RWPE2 (cell line): ENCODE measurements at places on chromosomes 3 and 15.

- DNase-seq: no peak
These were observed 7.8 kb upstream of the ISLR2 start for GRCh38 chr15:74122403-74123130.

- no peak for DNase-seq
These were observed 169.4 kb downstream of the LRTM1 start for GRCh38 chr3:54758461-54758860.

- no peak for DNase-seq
These were observed 63.6 kb downstream of the LINGO1 start for GRCh38 chr15:77568973-77569728.

GRCh38 chr15:71755092-71755970 lies 55.0 kb upstream of the NR2E3 start:
- DNase-seq: no peak

DNA sequence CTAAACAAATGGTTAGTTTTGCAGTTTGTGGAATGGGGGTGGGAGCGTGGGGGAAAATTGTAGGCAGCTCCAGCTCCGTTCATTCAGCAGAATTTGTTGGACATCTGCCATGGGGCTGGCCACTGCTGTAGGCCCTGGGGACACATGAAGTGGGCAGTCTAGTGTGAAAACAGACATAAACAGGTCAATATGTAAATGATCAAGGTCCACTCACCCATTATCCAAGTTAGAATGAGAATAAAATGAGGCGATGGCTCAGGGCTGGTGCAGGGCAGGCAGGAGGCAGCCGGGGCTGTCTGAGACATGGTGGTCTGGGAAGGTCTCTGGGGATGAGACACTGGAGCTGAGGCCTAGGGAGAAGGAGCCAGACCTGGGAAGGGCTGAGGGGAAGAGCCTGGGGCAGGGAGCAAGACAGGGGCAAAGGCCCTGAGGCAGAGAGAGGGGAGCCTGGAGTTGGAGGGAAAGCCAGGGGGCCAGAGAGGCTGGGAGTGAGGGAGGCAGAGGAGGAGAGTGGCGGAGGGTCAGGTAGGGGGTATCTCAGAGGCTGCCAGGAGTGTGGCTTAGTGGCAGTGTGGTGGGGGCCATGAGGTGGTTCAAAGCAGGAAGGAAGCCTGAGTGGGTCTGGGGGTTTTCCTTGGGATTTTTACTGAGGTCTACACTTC lies 6.2 kb upstream of the SLC6A6 start:
- no peak for DNase-seq

DNA sequence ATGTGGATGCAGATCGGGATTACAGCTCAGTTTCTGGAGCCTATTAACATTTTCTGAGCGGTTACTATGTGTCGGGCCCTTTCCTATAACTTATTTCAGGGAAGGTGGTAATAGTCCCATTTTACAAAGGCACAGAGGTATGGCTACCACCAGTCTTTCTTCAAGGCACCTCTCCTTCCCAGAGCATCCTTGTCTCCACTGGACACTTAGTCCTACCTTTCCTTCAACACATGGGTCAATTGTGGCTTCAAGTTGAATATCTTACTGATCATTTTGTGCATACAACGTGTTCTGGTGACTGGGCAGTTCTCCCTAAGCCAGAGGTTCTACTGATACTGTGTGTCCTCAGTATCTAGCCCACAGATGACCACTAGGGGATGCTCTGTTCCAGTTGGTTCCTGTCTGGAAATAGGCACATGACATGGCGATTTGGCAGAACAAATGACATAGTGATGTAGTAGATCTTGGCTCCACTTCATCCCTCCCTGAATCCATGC lies 60.7 kb upstream of the CMTM8 start:
- no peak for DNase-seq

DNA sequence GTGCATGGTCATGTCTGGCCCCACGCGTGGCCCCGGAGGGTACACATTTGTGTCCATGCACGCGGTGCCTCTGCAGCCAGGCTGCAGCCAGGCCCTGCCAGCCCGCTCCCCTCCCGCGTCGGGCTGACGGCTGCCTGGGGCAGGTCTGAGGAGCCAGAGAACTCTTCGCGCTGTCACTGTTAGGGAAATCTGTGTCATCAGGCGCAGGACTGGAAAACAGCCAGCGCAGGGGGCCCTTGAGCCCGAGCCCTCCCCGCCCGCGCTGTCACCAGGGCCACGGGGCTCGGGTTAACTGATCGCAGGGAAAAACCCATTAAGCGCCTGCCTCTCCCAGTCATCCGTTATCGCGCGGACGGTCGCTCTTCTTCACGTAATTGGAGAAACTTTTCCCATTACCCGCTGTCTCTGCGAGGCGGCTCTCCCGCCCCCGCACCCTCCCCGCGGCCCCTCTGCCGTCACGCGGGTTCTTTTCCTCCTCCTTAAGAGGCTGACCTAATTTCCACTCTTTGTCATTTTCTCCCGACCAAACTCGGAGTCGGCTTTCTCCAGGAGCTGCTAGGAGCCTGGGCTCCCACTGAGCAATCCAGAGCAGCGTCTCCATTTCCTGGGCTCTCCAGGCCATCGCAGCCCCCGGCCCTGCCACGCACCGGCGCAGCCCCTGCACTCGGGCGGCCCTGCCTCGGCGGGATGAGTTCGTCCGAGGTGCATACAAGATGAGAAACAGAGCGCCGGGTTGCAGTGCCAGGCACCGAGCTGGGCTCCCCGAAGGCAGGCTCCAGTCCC lies 57.5 kb upstream of the PRR23E start:
- DNase-seq: no peak

GRCh38 chr3:177229791-177230190 lies 32.5 kb upstream of the TBL1XR1 start:
- DNase-seq: no peak

- no peak for DNase-seq
These were observed 6.0 kb upstream of the VILL start for GRCh38 chr3:37984596-37984995.

DNA sequence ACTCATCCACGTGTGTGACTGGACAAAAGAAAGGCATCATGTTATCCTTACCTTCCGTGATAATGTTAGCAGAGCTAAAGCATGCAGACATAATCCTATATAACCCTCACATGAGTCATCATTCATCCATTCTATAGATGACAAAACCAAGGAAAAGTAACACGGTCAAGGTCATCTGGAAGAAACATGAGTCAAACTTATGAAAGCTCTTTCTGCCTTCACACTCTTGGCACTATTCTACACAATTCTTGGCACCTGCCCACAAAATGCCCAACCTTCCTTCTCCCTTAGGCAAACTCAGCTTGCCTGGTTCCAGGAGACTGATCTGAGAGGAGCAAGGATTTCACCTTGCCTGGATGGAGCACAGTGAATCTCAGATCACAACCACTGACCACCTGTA lies 66.9 kb downstream of the PRICKLE2 start:
- DNase-seq: no peak

- no peak for DNase-seq
These were observed 17.9 kb downstream of the SERP1 start for GRCh38 chr3:150528354-150528797.

- no peak for DNase-seq
These were observed 450.9 kb upstream of the THRB start for GRCh38 chr3:24945563-24945962.

DNA sequence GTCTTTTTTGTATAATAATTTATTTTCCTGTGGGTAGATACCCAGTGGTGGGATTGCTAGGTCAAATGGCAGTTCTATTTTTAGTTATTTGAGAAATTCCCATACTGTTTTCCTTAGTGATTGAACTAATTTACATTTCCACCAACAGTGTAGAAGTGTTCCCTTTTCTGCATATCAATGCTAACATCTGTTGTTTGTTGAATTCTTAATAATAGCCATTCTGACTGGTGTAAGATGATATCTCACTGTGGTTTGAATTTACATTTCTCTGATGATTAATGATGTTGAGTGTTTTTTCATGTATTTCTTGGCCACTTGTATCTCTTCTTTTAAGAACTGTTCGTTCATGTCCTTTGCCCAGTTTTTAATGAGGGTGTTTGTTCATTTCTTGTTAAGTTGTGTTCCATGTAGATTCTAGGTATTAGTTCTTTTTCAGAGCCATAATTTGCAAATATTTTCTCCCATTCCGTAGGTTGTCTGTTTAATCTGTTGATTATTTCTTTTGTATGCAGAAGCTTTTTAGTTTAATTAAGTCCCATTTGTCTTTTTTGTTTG lies 713.3 kb upstream of the EPHA6 start:
- no peak for DNase-seq

GRCh38 chr15:65819563-65819960 lies 27.5 kb upstream of the DENND4A start:
- DNase-seq: no peak

DNA sequence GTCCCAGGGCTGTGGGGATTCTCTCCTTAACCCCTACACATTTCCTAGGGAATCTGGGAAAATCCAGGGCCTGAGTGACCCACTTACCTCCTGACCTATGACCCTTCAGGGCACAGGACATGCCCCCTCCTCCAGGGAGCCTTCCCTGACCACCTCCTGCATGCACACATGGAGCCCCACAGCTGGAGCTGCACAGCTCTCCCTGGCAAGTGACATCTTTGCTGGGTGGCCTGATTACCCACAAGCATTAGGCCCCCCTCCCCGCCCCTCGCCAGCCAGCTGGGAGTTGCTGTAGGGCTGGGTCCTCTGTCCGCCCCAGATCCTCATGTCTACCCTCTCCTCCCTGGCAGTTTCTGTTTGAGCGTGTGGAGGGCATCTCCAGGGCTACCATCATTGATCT lies 21.4 kb downstream of the HDAC11 start:
- no peak for DNase-seq

- no peak for DNase-seq
These were observed 28.8 kb upstream of the UACA start for GRCh38 chr15:70792171-70792573.

DNA sequence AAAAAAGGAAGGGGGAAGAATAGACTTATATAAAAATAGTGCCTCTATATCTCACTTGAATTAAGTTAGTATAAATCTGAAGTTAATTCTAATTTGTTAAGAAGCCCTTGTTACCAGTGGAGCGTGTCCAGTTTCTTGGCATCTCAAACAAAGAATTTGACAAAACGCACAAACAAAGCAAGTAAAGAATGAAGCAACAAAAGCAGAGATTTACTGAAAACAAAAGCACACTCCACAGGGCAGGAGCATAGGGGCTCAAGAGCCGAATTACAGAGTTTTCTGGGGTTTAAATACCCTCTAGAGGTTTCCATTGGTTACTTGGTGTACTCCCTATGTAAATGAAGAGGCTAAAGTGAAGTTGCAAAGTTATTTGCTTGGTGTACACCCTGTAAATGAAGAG lies 34.0 kb upstream of the GK5 start:
- DNase-seq: no peak

DNA sequence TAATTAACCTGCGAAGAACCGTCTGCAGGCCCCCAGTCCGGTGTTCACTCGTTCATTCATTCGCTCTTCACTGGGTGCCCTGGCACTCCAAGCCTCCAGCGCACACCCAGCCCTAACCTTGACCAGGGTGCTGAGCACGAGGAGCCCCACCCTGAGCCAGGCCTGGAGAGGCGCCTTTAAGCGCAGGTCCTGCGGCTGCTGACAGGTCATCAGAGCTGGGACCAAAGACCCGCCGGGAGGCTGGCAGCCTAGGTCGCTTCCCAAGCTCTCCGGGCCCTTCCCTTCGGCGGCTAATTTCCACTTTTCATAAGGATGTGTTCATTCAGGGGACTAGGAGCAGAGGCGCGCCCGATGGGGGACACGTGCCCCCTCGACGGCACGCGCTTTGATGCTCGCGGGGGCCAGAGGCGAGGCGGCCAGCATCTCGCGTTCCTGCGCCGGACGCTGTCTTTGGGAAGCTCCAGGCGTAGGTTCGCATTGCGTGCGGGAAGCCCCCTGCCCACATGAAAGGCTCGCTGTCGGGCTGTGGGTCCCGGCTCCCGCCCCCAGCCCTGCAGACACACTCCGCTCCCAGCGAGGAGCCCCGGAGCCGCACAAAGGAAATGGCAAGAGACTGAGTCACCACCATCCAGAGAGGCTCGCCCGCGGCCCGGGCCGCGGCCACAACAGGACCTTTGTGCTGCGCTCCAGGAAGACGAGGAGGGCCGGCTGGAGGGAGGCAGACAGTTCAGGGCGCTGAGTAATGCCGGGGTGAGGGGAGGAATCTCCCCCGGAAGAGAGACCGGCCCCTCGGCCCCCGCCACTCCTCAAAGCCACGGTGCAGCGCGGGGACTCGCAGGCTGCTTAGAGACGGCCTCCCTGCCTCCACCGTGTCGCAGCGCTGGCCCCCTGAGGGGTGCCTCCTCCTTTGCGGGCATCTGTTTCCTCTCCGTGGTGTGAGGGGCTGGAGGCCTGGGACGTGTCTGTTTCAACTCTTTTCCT lies 266.4 kb upstream of the HES1 start:
- DNase-seq: peak; percentile 92

GRCh38 chr15:39188930-39189329 lies 391.9 kb upstream of the THBS1 start:
- DNase-seq: peak; percentile 72

- no peak for DNase-seq
These were observed 101.0 kb downstream of the CADPS start for GRCh38 chr3:62774221-62774620.

DNA sequence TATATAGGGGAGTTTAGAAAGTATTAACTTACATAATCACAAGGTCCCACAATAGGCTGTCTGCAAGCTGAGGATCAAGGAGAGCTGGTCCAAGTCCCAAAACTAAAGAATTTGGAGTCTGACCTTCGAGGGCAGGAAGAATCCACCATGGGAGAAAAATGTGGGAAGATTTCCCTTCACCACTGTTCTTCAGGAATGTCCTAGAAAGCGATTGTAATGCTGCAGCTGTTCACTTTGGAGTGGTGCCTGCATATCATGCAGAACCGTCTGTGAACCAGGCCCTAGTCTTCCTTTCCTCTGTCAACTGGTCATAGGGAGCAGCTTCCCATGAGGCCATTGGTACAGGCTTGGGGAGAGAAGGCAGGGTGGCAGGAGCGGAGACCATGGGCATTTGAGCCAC lies 497.9 kb upstream of the ARPP21 start:
- no peak for DNase-seq

GRCh38 chr3:125128861-125129501 lies 73.2 kb upstream of the HEG1 start:
- DNase-seq: no peak

- DNase-seq: no peak
These were observed 3.0 kb upstream of the GTPBP8 start for GRCh38 chr3:112987710-112988334.

- no peak for DNase-seq
These were observed 2.6 kb upstream of the ALCAM start for GRCh38 chr3:105364128-105364527.

- DNase-seq: no peak
These were observed 48.0 kb downstream of the TPRA1 start for GRCh38 chr3:127542441-127542952.
